ENCODE measurements at places on chromosomes 3 and 15. TPM values are rescaled to one million over a fixed set of nuclear protein-coding genes. Genes with fewer than 3 reads are reported as not detected.

The CHRM5 gene
- not detected for total RNA-seq

The GRK7 gene
- not detected for total RNA-seq

The GMNC gene
- total RNA-seq = not detected

The SLC22A13 gene
- not detected for total RNA-seq

The AP3B2 gene
- total RNA-seq = 9.8 TPM

The THPO gene
- 0.85 TPM for total RNA-seq

The LDHAL6B gene
- total RNA-seq = not detected

The VILL gene
- total RNA-seq = 3.8 TPM

DNA sequence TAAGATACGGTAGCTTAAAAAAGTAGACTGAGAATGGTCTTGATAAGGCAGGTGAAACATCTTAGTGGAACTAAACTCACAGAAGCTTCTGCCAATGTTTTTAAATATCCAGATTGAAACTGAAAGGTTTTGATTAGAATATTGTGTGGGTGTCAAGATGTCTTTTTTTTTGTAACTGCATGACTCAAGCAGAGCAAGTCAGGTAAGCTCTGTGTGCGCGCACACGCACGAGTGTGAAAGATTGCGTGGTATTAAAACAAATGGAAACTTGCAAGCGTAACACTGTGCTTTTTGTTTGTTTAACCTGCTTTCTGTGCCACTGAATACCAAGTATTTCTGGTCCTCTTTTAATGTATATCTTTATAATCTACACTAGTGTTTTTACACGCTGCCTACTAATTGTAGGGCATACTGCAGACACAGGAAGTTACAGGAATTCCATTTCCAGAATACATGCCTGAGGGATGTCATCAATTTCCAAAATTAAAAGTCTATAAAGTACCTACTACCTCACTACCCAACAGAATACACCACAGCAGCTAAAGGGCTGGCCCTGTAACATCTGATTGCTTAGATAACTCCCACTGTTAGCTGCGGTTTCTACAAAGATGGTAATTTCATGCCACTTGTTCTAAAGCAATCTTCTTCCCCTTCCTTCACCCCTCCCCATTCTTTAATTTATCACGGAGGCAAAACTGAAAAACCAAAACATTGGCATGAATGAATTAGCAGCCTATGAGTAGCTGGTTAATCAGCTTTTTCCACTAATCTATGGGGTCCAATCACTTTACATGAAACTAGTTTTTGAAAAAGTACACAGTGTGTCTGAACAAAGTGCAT lies 472.8 kb downstream of the SHQ1 start:
- no peaks in the 10 kb centered on the region for H3K27me3 ChIP-seq
- DNase-seq = no peak
- H3K4me3 ChIP-seq = no peak overlapping the region
- H3K27ac ChIP-seq = no peak overlapping the region

The PPM1M gene
- total RNA-seq = 7.4 TPM

- no peaks in the 10 kb centered on the region for H3K4me1 ChIP-seq
- no peak overlapping the region for H3K4me3 ChIP-seq
- H3K36me3 ChIP-seq = no peaks in the 10 kb centered on the region
- no peak for DNase-seq
- H3K27me3 ChIP-seq = no peaks in the 10 kb centered on the region
Measured at GRCh38 chr3:144294659-144295538, 323.3 kb downstream of the DIPK2A start.

- no peak overlapping the region for H3K4me3 ChIP-seq
- DNase-seq = peak; percentile 5
- H3K27me3 ChIP-seq = no peaks in the 10 kb centered on the region
- H3K27ac ChIP-seq = no peak overlapping the region
- no peaks in the 10 kb centered on the region for H3K36me3 ChIP-seq
Measured at GRCh38 chr15:66186049-66186825, 67.3 kb downstream of the MEGF11 start.

The HCN4 gene
- total RNA-seq = 10.6 TPM

- no peak for DNase-seq
- H3K27ac ChIP-seq = no peak overlapping the region
- no peak overlapping the region for H3K4me3 ChIP-seq
- H3K4me1 ChIP-seq = no peaks in the 10 kb centered on the region
- no peaks in the 10 kb centered on the region for H3K27me3 ChIP-seq
Measured at GRCh38 chr15:90382320-90382719, 5.7 kb upstream of the IQGAP1 start.

DNA sequence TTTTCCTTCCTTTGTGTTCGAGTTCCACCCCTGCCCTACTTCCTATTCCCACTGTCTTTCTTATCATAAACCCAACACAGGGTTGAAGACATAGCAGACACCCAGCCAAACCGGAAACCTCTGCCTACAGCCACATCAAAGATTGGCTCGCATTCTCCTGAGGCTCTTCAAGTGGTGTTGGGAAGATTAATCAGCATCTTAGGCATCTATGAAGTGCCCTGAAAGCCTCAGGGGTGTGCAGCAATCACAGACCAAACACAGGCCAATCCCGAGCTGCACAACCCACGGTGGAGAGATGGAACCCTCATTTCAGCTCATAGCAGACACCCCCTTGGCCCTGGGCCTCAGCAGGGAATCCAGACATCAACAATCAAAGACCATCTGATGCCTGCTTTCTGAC lies 255.9 kb downstream of the XXYLT1 start:
- H3K27ac ChIP-seq = no peak overlapping the region
- H3K4me3 ChIP-seq = no peak overlapping the region
- H3K4me1 ChIP-seq = no peaks in the 10 kb centered on the region

GRCh38 chr15:89794627-89795241 lies 18.6 kb downstream of the MESP2 start:
- H3K36me3 ChIP-seq = no peaks in the 10 kb centered on the region
- H3K27me3 ChIP-seq = no peaks in the 10 kb centered on the region
- no peak for DNase-seq
- no peak overlapping the region for H3K27ac ChIP-seq

- H3K36me3 ChIP-seq = no peaks in the 10 kb centered on the region
- H3K27ac ChIP-seq = no peak overlapping the region
- H3K4me3 ChIP-seq = no peak overlapping the region
- DNase-seq = no peak
- no peaks in the 10 kb centered on the region for H3K27me3 ChIP-seq
Measured at GRCh38 chr3:57434041-57434440, 110.1 kb downstream of the DNAH12 start.

The SENP7 gene
- total RNA-seq = 8.4 TPM

The FANCD2OS gene
- not detected for total RNA-seq

DNA sequence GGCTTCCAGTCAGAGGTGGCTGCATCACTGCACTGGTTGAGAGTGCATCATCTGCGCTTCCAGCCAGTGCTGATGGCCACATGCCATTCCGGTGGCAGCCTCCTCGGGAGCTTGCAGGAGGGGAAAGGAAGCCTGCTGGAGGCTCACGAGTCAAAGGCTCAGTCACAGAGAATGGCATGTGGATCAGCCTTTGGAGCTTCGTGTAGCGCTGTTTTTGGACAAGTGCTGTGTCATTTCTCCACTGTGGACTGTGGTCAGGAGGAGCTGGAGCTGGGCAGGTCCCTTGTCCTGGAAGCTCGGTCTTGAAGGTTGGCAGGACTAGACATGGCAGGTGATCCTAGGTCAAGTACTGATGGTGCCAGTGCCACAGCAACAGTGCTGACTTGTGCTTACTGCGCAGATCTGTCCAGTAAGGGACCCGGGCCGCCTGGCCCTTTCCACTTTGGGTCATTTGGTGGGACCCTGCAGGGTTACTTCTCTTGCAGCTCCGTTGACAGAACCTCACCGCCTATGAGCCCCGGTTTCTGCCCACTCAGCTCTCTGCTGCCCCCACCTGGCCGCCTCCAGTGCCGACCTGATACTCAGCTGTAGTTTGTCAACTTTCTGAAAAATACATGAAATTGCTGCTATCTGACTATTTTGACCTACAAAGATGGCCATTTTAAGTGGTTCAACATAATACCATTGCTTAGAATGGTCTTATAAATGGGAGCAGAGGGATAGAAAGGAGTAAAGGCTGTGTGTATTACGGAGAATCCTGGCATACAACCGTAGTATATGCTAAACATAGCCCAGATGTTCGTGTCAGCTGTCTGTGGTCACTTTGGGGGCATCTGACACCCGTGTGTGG lies 27.6 kb upstream of the TRPM1 start:
- DNase-seq = peak; percentile 76
- H3K4me1 ChIP-seq = no peaks in the 10 kb centered on the region
- H3K27me3 ChIP-seq = no peaks in the 10 kb centered on the region
- H3K36me3 ChIP-seq = peaks cover 14% of the 10 kb centered on the region
- no peak overlapping the region for H3K27ac ChIP-seq

The SLC9A9 gene
- 0.48 TPM for total RNA-seq

The B3GALNT1 gene
- 14.7 TPM for total RNA-seq

The RAD51 gene
- 44.8 TPM for total RNA-seq

DNA sequence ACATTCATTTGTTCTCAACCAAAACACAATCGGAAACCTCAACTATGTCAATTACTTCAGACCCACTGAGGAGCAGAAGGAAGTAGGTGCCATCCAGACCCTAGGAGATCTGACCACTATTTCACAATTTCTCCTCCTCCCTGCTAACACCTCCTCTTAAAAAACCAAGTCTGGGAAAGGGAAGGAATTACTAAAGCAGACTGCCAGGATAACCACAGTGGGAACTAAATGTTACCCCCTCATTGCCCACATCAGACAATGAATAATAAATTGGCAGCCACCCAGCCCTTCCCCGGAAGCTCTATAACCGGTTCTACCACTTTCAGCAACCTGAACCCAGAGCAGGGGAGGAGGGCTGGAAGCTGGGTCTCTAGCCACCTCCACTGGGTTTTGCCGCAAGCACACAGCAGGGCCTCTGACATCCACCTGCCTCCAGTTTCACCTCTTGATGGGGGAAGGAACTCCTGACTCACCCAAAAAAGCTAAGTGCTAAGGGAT lies 17.6 kb downstream of the C15orf62 start:
- peaks cover 9% of the 10 kb centered on the region for H3K4me1 ChIP-seq
- H3K36me3 ChIP-seq = peaks cover 10% of the 10 kb centered on the region
- peak; percentile 89 for DNase-seq
- peak overlapping the region; percentile 29 for H3K4me3 ChIP-seq
- no peak overlapping the region for H3K27ac ChIP-seq
- no peaks in the 10 kb centered on the region for H3K27me3 ChIP-seq

DNA sequence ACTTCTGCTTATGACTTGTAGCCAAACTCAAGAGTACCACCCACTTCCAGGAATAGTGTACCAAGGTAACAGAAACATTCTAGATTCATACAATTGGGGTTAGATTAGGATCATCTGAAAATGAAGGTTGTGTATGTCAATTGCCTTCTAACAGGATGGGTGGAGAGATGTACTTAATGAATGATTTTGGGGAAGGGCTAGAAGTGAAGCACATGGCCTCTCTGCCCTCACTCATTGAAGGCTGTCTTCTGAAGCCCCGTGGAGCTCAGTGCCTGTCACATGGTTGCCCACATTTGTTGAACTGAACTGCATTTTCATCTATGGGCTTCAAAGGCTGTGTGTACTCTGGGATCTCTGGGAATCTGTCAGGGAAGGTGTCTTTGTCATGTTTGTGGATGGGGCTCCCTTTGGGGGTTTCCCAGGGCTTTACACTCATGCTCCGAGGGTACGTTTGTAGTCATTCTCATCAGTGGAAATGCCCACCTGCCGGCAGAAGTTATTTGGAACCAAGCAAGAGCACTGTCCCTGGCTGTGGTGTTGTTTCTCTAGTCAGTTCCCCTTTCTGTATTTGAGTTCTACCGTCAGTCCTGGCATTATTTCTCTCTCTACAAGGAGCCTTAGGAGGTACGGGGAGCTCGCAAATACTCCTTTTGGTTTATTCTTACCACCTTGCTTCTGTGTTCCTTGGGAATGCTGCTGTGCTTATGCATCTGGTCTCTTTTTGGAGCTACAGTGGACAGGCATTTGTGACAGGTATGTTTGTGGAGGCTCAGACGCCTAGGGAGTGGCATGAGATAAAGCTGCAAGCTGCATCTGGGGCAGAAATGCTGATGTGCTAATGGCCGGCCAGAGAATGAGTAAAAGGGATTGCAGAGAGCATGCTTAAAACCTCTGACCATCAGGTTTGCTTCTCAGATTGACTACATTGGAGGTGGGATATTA lies 22.4 kb downstream of the CD86 start:
- H3K4me1 ChIP-seq = no peaks in the 10 kb centered on the region
- DNase-seq = no peak
- no peaks in the 10 kb centered on the region for H3K27me3 ChIP-seq
- H3K36me3 ChIP-seq = no peaks in the 10 kb centered on the region
- no peak overlapping the region for H3K4me3 ChIP-seq
- no peak overlapping the region for H3K27ac ChIP-seq

The DUOXA2 gene
- total RNA-seq = not detected

DNA sequence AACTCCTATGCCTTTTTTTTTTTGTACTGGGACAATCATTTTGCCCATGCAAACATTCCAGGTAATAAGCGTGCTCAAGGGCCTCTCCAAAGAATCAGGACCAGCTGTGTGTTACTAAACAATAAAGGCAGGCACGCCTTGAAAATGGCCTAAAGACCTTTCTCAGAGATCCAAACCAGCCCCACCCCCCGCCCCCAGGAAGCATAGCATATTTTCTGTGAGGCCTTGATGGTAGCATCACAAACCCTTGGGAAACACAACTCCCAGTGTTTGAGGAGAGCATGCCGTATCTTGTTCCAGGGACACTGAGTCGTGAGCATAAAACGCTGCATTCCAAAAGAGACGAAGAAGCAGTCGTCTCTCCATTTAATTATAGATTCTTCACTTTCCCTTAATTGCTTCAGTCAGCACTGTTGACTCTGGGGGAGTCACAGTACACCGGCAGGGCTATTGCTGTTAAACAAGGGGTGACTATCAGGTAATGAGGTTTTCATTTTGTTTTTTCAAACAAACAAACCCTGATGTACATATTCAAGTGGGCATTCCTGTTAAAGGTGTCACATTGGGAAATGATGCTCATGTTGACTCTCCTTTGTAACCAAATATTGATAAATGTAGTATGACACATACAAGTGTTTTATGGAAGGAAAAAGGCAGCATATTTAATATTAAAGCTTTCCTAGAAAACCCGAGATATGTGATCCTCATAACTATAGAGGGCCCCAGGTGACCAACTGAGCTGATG lies 4.4 kb upstream of the TPM1 start:
- no peak overlapping the region for H3K27ac ChIP-seq
- peaks cover 9% of the 10 kb centered on the region for H3K4me1 ChIP-seq
- no peak for DNase-seq
- H3K36me3 ChIP-seq = peaks cover 7% of the 10 kb centered on the region
- no peak overlapping the region for H3K4me3 ChIP-seq

The TEX55 gene
- not detected for total RNA-seq

- H3K4me1 ChIP-seq = no peaks in the 10 kb centered on the region
- H3K36me3 ChIP-seq = peaks cover 12% of the 10 kb centered on the region
- DNase-seq = no peak
- H3K4me3 ChIP-seq = no peak overlapping the region
Measured at GRCh38 chr15:31390029-31390428, 63.4 kb downstream of the KLF13 start.

The GTF2A2 gene
- 147 TPM for total RNA-seq

- H3K4me1 ChIP-seq = no peaks in the 10 kb centered on the region
- no peaks in the 10 kb centered on the region for H3K27me3 ChIP-seq
- H3K36me3 ChIP-seq = peaks cover 15% of the 10 kb centered on the region
- H3K27ac ChIP-seq = no peak overlapping the region
- DNase-seq = no peak
Measured at GRCh38 chr3:48232232-48232631, 8.7 kb upstream of the ZNF589 start.

All from H9 (cell line).